ENCODE measurements at places on chromosomes 4 and X. TPM values are rescaled to one million over a fixed set of nuclear protein-coding genes. Genes with fewer than 3 reads are reported as not detected.
A peak's percentile ranks its signal among the peaks of the same experiment; 100 is the strongest.

- no peak for DNase-seq
These were observed 38.1 kb downstream of the PROM1 start for GRCh38 chr4:16045687-16046086.

DNA sequence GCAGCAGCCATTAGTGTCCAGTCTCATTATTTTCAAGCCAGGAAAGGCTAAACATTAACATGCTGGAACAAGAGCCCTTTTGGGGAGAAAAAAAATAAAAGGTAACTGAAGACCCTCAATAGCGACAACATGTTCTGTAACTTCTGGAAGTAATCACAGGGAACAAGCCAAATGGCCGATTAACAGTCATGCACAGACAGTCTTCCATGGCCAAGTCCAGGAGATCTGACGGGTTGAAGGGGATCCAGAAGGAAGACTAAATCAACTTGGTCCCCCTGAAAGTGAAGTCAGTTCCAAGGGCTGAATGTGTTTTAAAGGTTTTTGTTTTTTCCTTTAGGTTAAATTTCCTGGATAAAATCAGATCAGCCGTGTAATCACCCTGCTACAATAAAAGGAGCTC, 52.5 kb downstream of the LNX1 start:
- DNase-seq, result no peak

DNA sequence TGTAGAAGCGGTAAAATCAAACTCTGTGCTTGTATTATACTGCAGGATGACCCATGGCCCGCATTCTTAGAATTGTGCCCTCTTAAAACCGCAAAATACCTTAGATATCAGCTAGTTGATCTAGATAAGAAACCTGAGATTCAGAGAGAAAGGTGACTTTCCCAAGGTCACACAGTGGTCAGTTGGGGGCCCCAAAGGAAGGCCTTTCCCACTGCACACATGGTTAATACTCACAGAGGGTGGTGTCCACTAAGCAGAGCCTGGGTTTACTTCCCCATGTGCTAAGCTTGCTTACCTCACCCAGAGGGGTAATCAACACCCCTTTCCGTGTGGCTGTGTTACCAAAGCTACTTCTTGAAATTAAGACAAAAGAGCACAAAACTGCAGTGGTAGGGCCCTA, 66.3 kb downstream of the RBM47 start:
- DNase-seq, result no peak

DNA sequence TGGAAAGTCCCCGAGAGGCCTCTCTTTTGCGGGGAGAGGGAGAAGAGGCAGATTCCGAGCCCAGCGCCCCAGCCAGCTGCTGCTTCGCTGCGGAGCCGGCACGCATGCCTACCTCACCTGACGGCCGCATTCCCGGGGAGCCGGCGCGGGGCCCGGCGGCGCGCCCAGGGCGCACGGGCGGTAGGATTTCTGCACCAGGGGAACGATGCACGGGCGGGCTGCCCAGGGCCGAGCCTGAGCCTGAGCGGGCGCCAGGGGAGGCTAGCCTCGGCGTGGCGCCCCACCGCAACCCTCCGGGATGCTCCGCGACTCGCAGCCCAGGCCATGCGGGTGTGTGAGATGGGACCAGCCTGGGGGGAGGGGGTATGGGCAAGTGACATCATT, 81.3 kb upstream of the SCML1 start:
- no peak for DNase-seq

- no peak for DNase-seq
These were observed 338.1 kb upstream of the F9 start for GRCh38 chrX:139192386-139192961.

- no peak for DNase-seq
These were observed 247.8 kb downstream of the SH2D1A start for GRCh38 chrX:124594017-124594651.

GRCh38 chr4:41678951-41679350, 69.6 kb downstream of the PHOX2B start:
- no peak for DNase-seq

DNA sequence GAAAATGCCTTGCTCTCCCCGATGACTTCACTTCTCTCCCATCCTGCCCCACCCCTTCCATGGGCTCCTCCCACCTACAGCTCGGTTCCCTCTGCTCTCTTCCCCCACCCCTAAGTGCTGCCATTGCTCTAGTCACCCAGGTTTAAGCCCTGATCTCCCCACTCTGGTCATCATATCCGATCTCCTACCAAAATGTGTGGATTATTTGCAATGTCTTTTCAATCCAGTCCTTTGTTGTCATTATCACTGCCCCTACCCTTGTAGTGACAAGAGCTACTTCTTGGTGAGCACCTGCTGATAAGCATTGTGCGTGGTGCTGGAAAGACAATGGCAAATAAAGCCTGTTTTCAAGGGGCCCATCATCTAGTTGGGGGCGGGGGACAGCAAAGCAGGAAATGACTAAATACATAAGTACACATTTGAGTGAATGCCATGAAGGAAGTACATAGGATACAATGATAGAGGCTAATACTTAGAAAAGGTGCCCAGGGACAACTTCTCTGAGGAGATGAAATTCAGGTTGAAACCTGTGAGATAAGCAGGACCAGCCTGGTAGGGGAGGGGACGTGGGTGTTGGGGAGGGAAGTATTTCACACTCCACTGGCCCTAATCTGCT, 63.8 kb downstream of the DLG3 start:
- no peak for DNase-seq

- DNase-seq, result no peak
These were observed 157.4 kb downstream of the PTTG2 start for GRCh38 chr4:38117591-38117990.

DNA sequence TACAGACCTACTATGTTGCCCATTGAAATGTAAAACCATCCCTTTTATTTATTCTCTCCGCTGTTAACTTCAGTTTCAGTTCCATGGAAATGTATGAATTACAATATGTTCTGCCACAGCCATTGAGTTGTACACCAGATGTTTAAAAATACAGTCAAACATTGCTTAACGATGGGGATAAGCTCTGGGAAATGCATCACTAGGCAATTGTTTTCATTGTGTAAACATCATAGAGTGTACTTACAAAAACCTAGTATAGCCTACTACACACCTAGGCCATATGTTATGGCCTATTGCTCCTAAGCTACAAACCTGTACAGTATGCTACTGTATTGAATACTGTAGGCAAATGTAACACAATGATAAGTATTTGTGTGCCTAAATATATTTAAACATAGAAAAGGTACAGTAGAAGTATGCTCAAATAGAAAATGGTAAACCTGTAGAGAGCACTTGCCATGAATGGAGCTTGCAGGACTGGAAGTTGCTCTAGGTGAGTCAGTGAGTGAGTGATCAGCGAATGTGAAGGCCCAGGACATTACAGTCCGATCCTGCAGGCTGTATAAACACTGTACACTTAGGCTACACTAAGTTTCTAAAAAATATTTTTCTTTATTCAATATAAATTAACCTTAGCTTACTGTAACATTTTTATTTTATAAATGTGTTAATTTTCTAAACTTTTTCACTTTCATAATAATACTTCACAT, 2.7 kb upstream of the PF4V1 start:
- no peak for DNase-seq

DNA sequence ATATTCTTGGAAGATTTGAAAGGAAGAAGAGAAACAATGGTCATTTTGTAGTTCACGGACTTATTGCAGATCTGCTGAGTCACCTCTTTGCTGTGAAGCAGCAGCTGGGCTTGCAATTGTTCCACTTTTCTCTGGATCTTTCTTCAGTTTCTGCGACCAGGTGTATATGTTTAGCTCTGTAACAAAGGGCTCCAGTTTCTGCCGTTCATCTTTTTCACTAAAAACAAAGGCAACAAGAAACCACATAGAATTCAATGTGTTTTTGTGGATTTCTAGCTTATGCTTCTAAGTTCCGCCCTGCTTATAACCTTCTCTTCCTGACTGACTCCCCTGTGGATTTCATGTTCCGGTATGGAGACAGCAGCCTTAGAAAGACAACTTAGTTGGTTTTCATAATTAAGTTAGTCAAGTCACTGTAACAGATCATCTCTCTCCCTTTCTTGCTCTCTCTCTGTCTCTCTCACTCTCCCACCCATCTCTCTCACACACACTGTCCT, 121.6 kb upstream of the EPHA5 start:
- DNase-seq, result no peak

GRCh38 chr4:77581724-77582123, 23.9 kb upstream of the CXCL13 start:
- DNase-seq, result no peak

DNA sequence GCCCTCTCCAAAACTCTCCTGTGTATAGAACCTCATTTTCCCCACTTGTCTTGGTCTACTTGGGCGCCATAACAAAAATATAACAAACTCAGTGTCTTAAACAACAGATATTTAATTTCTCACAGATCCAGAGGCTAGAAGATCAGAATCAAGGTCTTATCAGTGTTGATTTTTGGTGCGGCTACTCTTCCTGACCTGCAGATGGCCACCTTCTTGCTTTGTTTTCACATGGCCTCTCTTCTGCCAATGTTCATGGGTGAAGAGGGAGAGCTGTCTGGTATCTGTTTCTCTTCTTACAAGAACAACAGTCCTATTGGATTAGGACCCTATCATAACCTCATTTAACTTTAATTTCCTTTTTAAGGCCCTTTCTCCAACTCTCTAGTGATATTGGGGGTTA, 177.3 kb downstream of the PABPC4L start:
- no peak for DNase-seq

- no peak for DNase-seq
These were observed 315.2 kb downstream of the GRID2 start for GRCh38 chr4:92618968-92619367.

- DNase-seq, result peak; percentile 86
These were observed 632 bp downstream of the PLP2 start for GRCh38 chrX:49172280-49172780.

DNA sequence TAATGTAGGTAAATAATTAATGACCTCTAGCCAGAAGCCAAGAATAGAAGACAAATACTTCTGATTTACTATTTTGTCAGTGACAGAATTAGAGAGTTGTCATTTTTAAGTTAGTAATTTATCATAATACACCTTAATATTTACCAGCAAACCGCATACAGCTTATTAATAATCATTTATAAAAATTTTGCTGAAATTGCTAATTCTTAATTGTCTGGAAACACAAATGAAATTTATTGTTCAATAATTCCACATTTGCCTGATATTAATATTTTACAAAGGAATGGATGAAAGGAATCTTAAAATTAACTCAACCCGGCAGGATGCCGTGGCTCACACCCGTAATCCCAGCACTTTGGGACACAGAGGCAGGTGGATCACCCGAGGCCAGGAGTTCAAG, 44.7 kb downstream of the PROM1 start:
- DNase-seq, result no peak

DNA sequence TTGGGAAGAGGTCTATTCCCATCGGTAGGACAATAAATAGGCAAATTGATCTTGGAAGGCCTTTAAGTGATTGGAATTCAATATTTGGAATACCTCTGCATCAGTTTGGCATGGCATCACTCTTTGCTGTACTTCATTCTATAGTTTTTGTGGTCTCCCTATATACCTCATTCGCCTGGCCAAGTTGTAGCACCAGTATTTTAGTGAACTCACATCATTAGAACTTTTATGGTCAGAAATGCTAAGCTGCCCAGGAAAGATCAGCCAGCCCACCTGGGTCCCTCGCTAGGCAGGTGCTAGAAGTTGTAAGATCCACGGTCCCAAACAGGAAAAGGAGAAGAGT, 40.3 kb downstream of the ZCCHC13 start:
- no peak for DNase-seq

DNA sequence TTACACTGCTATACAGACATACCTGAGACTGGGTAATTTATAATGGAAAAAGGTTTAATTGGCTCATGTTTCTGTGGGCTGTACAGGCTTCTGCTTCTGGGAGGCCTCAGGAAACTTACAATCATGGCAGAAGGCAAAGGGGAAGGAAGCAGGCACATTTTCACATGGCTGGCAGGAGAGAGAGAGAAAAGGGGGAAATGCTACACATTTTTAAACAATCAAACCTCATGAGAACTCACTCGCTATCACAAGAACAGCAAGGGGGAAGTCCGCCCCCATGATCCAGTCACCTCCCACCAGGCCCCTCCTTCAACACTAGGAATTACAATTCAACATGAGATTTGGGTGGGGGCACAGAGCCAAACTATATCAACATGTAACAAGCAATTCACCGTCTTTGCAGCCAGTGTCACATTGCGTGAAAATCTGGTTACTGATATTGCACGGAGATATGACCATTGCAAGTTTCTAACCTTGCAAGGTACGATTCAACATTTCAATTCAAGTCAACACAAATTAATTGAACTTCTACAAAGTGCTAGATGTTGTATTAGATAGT, 61.7 kb upstream of the RELL1 start:
- no peak for DNase-seq

DNA sequence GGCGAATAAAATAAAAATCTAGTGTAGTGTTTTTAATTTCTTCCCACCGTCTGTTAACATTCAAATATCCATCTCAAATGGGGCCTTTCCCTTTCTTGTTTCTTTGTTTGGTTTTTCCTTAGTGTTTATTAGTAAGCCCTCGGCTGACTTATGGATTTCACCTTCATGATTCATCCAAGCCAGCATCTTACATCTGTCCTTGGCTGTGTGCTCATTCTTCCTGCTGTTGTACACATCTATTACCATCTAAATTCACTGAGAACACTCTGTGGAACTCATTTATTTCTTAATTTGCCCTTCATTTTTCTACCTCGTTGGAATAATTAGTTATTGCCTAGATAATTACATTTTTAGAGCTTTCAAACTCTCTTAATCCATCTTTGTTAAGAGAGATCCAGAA, 84.9 kb downstream of the SPCS3 start:
- DNase-seq, result no peak

- DNase-seq, result no peak
These were observed 215.3 kb upstream of the CTSO start for GRCh38 chr4:156169011-156169410.

DNA sequence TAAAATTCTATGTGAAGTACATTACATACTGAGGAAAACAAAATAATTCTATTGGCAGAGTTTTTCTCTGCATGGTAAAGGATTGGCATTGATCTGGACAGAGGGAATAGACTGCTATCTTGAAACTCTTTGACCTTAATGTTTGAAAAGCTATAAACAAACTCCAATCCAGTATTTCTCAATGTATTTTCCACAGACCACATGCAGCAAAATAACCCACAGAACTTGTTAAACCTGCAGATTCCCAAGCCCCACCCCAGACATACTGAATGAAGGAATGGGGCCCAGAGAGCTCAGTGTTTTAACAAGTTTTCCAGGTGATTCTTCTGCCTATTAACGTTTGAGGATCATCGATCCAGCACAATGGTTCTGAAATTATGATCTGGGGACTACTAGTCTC, 15.7 kb downstream of the RNF128 start:
- DNase-seq, result no peak

NAP1L3 gene
- 1.3 TPM for total RNA-seq

MAGEB4 gene
- total RNA-seq, result not detected

NIPAL1 gene
- total RNA-seq, result 53.6 TPM

MAGEC2 gene
- total RNA-seq, result not detected

TSPYL2 gene
- total RNA-seq, result 6.1 TPM

SPANXA2 gene
- total RNA-seq, result not detected

ETDB gene
- total RNA-seq, result not detected

MAGEA3 gene
- total RNA-seq, result not detected

Data from left colon (tissue), 2 donors.